ENCODE measurements at places on chromosomes 5 and 9.

DNA sequence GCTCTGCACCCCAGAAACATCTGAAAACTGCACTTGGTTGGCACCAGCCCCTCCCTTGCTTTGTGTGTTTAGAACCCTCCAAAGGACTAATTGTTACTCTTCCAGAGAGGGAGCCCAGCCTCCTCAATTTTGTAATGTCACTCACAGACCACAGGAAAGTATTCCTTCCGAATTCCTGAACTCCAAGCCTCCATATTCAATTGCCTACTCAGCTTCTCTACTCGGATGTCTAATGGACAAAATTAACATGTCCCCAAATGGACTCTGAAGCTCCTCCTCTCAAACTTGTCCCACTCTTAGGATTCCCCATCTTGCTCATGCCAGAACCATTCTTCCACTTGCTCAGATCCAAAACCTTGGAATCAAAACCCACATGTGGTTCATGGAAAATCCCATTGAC is 3.9 kb upstream of the TMEM171 start:
- no peak for DNase-seq

DNA sequence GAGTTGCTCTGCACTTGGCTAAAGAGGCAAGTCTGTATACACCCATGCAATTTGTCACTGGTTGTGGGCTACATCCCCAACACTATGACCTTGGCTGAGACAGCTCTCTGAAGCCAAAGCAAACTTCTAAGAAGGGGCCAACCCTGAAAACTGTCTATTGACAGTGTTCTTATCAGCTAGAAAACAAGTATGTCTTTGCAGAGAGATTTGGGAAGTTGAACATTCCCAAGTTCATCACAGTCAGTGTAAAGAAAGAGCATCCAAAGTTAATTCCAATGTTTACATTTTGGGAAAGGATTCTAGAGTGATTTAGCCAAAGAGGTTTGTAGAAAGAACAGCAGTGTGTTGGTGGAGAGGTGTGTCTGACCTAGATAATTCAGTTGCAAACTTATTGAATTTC is 711.1 kb upstream of the CHD1 start:
- no peak for DNase-seq

- peak; percentile 46 for DNase-seq
These were observed 11.7 kb downstream of the PRUNE2 start for GRCh38 chr9:76894198-76894597.

GRCh38 chr5:141883184-141883891 is 5.1 kb upstream of the PCDH1 start:
- peak; percentile 58 for DNase-seq

GRCh38 chr9:22790329-22790728 is 343.7 kb downstream of the DMRTA1 start:
- no peak for DNase-seq

GRCh38 chr5:14078716-14079115 is 64.4 kb upstream of the TRIO start:
- DNase-seq, result no peak
